ENCODE measurements at places on chromosomes 11 and 22.

GRCh38 chr11:124863137-124863825 lies 2.0 kb upstream of the ROBO3 start:
- no peak for DNase-seq

GRCh38 chr11:105582497-105582896 lies 27.4 kb upstream of the GRIA4 start:
- DNase-seq = no peak

GRCh38 chr11:73152086-73152853 lies 10.2 kb upstream of the FCHSD2 start:
- no peak for DNase-seq

DNA sequence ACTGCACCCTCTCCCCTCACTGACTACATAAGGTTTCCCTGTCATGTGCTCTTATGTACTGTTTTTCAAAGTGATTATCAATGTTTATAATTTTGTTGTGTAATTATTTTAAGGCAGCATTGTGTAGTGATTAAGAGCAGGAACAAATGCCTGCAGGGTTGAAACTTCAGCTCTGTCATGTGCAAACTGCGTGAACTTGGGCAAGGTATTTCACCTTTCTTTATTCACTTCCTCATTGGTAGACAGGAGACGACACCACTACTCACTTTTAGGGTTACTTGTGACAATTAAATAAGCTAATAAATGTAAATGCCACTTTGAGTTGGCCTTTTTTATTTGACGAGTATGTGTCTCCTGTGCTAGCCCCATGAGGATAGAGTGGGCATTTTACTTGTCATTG lies 86.5 kb upstream of the E2F8 start:
- DNase-seq = no peak

GRCh38 chr11:94183886-94184264 lies 55.2 kb downstream of the PANX1 start:
- DNase-seq = no peak

DNA sequence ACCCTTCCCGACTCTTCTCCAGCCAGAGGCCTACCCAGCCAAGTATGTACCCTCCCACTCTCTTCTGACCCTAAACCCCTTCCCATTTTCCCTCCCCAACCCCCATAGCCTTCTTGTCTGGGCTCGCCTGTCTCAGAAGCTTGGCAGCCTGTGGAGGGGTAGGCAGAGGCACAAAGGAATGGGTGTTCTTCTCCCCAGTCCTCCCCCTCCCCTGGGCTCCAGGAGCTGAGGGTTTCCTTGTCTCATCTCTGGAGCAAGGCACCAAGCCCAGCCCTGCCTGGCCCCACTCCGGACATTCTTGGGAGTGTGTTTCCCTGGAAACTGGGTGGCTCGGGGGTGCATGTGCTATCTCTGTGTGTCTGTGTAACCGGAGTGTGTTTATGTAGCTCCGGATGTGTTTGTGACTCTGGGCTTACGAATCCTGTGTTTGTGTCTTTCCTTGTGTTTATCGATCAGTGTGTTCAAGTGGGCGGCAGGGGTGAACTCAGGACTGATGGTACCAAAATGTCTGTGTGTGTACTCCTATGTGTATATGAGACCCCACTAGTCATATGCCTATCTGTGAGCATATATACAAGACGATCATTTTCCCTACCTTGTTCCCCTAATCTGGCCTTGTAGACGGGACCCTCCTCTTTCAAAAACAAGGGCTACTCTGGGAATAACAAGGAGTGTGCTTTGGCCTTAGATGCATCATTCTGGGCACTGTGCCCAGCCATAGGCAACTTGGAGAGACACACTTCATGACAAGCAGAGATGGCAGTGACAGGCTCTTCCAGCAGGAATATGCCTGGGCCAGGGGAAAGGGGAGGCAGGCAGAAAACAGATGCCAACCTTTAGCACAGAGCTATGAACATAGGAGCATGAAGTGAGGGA lies 10.9 kb downstream of the PHLDB1 start:
- DNase-seq = no peak

GRCh38 chr11:1196516-1197391 lies 26.1 kb upstream of the MUC5B start:
- no peak for DNase-seq

- DNase-seq = no peak
Measured at GRCh38 chr11:69644071-69644961, 3.4 kb downstream of the CCND1 start.

DNA sequence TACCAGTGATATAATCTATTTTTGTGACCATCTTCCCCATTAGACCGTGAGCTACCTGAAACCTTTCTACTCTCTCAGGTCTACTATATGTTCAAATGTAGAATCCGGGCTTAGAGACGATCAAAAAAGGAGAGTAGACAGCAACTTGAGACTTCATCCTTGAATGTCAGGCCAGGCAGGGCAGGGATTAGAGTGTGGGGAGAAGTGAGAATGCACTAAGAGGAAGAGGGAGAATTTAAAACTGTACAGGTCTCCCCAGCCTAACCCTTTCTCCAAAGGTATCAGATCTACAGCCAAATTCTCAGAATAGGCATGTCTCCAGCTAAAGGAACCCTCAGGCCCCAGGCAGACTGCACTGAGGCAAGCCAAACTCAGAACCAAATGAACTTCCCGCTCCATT lies 935 bp downstream of the LAMTOR1 start:
- DNase-seq = no peak

DNA sequence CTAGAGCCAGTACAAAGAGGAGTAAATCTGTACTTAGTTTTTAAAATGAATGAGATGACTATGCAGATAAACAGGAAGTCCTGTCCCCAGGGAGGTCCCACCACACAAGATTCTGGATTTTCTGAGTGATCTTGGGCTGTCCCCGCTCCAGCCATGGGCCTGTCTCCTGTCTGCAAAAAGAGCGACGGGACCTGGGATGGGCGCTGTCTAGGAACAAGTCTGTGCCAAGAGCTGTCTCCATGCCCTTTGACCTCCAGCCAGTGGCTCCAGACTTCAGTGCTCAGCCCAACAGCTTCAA lies 6.0 kb downstream of the CSNK1E start:
- DNase-seq = no peak

- DNase-seq = no peak
Measured at GRCh38 chr22:19455585-19456370, 8.3 kb upstream of the C22orf39 start.

DNA sequence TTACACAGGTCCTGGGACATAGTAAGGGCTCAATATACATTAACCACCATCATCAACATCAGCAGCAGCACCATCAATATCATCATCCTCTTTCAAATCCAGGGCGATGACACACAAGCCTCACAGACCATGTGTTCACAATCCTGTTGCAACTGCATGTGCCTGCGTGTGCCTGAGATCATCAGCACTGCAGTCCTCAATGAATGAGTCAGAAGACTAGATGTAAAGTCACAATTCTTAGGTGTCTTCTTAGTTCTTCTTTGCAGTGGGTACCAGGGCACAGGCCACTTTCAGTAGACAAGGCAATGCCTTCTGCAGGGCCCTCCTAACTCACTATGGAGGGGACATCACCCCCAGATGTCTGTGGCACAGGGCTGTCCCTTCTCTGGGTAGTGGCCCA lies 111.1 kb downstream of the MYO18B start:
- no peak for DNase-seq

- no peak for DNase-seq
Measured at GRCh38 chr11:108727665-108728064, 62.8 kb downstream of the DDX10 start.

DNA sequence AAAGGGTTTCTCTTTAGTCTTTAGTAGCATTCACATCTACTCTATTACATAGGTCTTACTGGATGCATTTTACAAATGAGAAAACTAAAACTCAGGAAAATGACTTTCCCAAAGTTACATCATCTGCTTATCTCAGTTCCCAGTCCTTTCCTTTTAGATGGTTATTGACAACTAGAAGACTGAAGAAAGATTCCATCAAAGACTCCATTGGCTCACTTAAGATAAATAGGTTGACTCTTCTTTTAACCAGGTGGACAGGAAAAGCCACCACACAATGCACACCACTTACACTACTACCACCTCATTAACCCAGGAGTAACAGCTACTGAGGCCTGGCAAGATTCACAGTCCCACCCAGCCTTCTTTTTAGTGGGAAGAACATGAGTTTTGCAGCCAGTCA lies 123.6 kb downstream of the TRIM44 start:
- no peak for DNase-seq

Measured in activated T-helper 1 cell treated with anti-CD3 and anti-CD28 coated beads, Interleukin-2, amount 50 U/mL, for 16 hours (primary cell).